ENCODE measurements at places on chromosomes 5 and 9.

DNA sequence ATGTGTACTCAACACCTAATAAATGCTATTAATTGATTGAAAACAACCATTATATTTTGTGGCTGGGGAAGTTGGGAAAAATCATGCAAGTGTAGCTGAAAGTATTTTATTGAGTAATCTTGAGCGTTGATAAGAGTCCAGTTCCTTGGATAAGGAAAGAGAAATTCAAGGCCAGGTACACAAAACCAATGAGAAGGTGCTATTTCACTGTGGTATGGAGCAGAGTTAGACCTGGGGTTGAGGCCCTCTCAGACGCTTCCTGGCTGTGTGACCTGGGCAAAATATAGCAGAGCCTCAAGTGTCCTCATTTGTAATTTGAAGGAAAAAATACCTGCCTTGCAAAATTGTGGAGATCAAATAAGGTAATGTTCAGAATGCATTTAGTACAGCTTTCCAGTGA, 50.1 kb downstream of the GALNT10 start:
- no peak for DNase-seq

DNA sequence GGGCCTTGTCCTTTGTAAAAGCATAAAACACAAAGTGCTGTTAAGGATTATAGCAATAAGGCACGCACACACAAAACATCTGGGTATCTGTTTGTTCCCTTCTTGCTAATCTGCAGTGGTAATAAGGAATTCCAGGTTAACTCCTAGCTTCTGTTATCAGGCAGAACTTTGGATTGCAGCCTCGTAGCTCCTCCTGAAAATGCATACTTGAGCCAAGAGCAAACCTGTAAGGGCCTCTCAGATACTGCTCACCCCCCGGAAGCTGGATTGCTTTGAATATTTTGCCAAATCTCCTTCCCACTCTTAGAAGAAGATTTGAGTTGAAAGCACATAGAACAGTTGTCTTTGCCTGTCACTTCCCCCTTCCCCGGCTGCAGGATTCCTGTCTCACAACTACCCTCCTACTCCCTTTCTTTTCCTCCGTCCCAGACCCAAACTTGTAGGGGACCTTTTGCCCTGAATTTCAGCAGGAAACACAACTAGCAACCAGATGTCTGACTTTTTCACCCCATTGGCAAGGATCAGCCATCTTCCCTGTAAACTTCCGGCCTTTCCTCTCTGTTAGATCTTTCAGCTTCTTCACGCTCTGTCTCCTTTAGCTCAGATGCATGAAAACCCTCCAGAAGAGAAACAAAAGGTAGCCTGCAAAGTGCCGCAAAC, 28.2 kb upstream of the SMAD5 start:
- DNase-seq = no peak

- DNase-seq = no peak
Observed at GRCh38 chr9:132239999-132240840, 78.4 kb downstream of the NTNG2 start.

DNA sequence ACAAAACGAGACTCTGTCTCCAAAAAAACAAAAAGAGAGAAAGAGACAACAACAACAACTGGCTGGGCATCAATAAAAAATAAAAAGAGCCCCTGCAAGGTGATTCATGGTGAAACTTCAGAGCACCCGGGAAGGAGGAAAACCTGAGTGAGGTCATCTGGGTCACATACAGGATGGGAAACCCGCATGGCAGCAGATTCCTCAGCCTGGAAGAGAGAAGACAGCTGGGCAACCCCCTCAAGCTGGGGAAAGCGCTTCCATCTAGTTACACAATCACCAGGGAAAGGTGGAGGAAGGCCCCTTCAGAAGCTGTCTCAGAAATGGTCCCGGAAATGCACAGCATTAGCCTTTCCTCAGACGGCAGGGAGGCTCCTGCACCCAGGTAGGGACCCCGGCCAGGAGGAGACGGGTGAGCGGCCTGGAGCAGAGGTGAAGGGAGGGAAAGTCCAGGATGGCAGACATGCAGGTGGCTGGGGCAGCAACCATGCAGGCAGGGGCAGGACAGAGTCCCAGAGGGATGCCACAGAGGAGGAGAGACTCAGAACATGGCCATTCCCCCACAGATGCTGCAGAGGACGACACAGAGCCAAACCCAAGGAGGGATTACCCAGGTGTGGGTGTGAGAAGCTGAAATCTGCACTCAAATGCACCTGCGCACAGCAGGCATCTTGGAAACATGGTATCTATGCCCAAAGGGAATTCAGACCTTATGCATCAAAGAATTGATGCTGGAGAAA, 29.4 kb downstream of the CAMSAP1 start:
- no peak for DNase-seq

- DNase-seq = no peak
Observed at GRCh38 chr5:174183701-174184100, 138.2 kb downstream of the NSG2 start.

- no peak for DNase-seq
Observed at GRCh38 chr5:166722939-166723338, 1568.5 kb upstream of the WWC1 start.

- DNase-seq = no peak
Observed at GRCh38 chr5:171639205-171639621, 146.4 kb upstream of the SMIM23 start.

- no peak for DNase-seq
Observed at GRCh38 chr5:56291079-56291643, 58.0 kb upstream of the ANKRD55 start.

GRCh38 chr9:74858751-74859414, 28.8 kb downstream of the TRPM6 start:
- DNase-seq = no peak

DNA sequence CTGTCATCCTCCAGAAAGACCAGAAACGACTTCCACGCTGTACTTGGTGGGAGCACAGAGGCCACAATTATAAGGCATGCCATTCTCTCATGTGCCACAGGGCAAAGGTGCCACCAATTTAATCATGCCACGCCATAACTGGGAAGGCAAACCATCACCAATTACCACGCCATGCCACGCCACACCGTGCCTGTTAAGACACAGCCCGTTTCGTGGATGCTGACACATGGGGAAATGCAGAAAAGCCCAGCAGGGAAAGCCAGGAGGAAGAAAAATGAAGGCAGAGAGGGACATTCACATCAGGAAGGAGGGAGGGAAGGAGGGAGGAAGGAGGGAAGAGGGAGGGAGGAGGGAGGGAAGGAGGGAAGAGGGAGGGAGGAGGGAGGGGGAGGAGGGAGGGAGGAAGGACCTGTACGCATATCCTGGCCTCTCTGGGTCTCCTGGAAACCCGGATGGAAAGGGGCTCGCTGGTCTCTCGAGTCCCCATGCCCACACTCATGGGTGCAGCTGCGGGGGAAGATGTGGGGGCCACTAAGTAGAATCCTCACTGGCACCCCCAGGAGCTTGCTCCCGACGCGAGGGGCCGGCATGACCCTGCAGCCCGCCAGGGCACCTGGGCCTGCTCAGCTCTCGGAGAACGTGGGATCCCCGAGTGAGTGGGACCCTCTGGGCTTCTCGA, 61.7 kb upstream of the UBAC1 start:
- DNase-seq = no peak

DNA sequence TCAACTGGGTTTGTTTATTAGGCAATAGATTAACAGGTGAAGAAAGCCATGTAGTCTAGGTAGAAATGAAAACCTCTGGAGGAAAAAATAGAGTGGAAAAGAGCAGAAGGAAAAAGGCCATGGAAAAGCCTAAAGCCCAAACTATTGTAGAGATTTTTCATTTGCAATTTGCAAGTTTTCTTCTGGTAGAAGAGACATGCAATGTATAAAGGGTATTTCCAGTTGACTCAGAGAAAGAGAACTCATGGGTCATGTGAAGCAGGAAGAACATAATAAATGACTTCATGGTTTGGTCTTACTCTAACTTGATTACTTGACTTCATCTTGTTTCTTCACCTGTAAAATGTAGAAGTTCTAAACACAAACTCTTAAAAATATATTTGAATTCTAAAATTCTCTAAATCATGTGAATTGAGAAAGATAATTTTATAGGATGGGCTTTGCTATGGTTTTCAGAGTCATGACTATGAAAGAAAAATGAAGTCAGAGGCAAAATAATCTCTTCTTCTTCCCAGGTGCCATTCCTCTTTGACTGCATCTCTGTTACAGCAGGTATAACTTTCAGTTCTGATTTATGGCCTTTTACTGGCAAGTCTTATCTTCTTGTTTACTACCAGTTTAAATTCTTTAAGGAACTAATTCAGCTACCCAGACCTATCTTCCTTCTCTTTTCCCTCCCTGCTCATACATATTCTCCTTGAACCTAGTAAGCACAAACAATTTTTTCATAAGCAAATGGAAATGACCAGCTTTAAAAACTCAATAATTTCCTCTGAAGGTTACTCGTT, 47.7 kb upstream of the TMC1 start:
- no peak for DNase-seq

DNA sequence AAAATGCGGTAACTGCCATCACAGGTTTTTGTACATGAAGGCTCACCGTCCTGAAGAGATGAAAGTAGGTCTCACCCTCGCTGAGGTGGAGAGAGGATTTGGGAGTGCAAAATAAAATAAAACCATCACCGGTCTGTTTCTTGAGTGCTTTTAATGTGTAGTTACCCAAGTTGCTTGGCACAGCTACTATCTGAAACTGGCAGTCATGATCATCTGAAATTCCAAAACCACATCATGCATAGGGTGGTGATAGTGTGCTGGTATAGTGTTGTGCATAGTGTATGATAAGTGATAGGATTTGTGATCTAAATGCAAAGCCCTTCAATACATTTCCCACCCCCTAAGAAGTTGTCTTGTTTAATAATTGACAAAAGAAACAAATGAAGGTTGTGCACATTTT, 381.3 kb downstream of the DMRT2 start:
- DNase-seq = no peak

DNA sequence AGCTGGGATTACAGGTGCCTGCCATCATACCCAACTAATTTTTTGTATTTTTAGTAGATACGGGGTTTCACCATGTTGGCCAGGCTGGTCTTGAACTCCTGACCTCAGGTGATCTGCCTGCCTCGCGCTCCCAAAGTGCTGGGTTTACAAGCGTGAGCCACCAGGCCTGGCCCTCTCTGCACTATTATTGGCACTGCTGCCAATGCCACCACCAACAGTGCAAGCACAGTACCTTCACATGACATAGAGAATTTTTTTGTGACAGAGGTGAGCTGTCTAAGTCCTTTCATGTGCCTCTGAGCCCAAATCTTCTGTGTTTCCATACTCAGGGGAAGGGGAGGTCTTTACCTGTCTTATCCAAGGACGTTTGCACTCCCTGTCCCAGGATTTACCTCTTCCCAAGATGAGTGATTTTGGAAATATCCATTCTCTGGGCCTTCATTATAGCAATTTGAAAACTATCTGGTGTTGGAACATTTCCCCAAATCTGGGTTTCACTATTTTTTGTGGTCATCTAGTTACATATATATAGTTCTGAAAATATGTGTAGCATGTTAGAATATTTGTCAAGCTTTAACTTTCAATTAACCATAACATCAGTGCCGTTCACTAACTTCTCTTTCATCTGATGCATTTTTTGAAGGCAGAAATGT, 5.4 kb upstream of the CD180 start:
- no peak for DNase-seq

GRCh38 chr5:17258431-17258830, 41.0 kb downstream of the BASP1 start:
- DNase-seq = no peak

- no peak for DNase-seq
Observed at GRCh38 chr5:65612298-65612907, 11.7 kb downstream of the TRIM23 start.

GRCh38 chr5:176647843-176648473, 674 bp downstream of the TSPAN17 start:
- DNase-seq = no peak

DNA sequence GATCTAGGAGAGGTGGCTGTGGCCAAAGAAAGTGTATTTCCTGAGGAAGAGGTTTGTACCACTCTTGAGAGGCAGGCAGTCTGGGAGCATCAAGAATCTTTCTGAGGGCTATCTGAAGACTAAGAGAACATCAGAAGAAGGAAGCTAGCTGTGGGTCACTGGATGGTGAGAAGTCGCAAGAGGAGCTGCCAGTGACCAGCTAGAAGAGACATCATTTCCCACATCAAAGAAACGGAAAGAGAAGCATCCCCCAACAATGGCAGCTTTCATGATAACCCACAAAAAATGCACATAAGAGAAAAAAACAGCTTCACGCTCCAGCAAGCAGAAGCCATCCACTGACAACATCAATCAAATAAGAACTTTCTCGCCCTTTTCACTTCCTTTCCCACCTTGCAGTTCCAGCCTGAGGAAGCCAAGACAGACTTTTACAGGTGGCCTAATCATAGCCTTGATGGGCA, 25.0 kb upstream of the CEP78 start:
- DNase-seq = no peak

- DNase-seq = no peak
Observed at GRCh38 chr5:137305971-137306602, 193.0 kb downstream of the SPOCK1 start.

GRCh38 chr5:612498-613424, 621 bp downstream of the CEP72 start:
- DNase-seq = no peak

- no peak for DNase-seq
Observed at GRCh38 chr5:109411149-109411514, 1.4 kb upstream of the PJA2 start.

DNA sequence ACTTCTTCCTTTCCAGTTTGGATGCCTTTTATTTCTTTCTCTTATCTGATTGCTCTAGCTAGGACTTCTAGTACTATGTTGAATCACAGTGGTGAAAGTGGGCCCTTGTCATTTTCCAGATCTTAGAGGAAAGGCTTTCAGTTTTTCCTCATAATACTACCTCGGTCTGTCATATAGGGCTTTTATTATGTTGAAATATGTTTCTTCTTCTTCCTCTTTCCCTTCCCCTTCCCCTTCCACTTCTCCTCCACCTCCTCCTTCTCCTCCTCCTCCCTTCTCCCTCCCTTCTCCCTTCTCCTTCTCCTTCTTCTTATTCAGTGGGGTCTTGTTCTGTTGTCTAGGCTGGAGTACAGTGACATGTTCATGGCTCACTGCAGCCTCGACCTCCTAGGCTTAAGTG, 9.2 kb upstream of the TERT start:
- no peak for DNase-seq

DNA sequence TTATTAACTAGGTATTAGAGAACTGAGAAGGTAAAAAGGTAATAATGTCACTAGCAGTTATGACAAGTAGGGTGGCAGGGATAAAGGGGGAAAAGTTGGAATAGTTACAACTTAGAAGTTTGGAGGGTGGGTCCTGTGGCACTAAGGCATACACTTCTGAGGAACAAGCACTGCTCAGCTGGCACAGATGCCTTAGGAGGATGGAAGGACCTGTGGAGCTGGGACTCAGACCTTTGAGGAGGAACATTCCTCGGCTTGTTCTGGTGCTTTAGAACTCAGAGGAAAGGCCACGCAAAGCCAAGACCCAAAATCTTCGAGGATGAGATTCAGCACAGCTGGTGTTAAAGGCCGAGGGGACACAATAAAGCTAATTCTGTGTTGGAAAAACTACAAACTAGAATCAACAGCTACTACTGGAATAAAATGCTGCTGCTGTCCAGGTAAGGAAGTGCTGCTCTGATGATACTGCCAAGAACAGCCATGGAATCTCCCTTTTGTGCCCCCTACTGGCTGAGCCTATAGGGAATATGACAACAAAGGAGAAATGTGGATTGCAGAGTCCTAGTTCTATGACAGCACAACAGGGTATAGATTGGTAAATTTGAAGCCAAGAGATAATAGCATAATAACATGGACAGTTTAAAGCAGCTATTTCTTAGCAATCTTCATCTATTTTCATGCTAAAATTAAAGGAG, 126.7 kb downstream of the SLC25A46 start:
- no peak for DNase-seq

- no peak for DNase-seq
Observed at GRCh38 chr9:114002271-114002985, 75.7 kb downstream of the AMBP start.
